ENCODE measurements at places on chromosomes 11 and 22. TPM values are rescaled to one million over a fixed set of nuclear protein-coding genes. Genes with fewer than 3 reads are reported as not detected.

The TUB gene
- 17.0 TPM for total RNA-seq

The DNAJB13 gene
- 0.65 TPM for total RNA-seq

The SLC29A2 gene
- 2.3 TPM for total RNA-seq

The SWAP70 gene
- total RNA-seq: 21.1 TPM

The MYO18B gene
- total RNA-seq: 1.1 TPM

The USP35 gene
- 23.4 TPM for total RNA-seq

The NPAS4 gene
- total RNA-seq: 0.06 TPM

The UPK3A gene
- not detected for total RNA-seq

The GAL gene
- total RNA-seq: not detected

The APOL1 gene
- total RNA-seq: 33.1 TPM

The OR4D9 gene
- not detected for total RNA-seq

GRCh38 chr11:70463478-70464255 lies 65.3 kb downstream of the CTTN start:
- H3K36me3 ChIP-seq: no peaks in the 10 kb centered on the region
- no peak for DNase-seq

DNA sequence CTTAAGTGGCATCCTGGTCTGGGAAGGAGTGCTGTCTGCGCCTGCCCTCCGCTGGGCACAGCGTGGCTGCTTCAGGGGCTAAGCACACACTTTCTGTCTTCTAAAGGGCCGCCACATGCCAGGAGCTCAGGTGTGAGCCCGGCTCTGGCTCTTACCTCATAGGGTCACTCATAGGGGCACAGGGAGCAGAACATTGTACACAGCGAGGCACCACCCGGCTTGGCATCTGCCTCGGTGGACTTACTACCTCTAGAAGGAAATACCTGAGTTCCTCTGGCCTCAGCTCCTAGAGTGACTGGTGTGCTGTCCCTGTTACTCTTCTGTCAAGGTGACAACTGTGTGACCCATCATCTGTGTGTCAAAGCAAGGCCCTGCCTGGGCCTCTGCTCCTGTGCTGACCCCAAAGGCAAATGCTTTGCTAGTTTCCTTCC lies 13.4 kb downstream of the NEAT1 start:
- H3K4me1 ChIP-seq: peaks cover 100% of the 10 kb centered on the region
- no peak overlapping the region for H3K4me3 ChIP-seq
- H3K27ac ChIP-seq: peak overlapping the region; percentile 34
- H3K36me3 ChIP-seq: peaks cover 58% of the 10 kb centered on the region
- peak; percentile 50 for DNase-seq

DNA sequence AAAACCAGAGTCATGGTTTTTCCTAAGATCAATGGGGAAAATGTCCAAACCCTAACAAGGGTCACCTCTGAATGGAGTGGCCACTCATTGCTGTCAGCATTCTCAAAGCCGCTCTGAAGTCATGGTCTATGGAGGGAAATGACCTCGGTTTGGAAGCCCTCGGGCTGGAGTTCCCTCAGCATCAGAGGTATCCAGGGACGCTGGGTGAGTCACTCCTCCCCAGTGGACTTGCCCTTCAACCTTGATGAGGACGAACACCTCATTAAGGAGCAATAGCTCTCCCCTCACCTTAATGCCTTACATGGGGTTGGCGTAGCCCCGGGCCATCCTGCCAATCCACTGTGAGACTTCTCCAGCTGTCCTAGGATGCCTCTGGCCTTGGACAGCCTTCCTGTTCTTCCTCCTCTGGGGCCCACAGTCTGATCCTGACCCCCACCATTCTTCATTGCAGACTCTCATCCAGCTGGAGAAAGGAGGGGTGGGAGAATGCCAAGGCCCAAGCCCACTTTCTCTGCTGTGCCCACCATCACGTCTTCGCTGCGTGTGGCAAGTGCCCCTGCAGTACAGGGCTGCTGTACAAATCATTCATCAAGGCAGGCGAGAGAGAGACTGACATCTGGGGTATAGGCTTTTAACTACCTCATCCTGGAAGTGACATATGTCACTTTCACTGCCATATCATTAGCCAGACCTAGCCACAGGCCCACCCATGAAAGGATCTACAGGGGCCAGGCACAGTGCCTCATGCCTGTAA lies 25.4 kb upstream of the MYH9 start:
- no peak overlapping the region for H3K4me3 ChIP-seq
- no peaks in the 10 kb centered on the region for H3K36me3 ChIP-seq
- H3K27ac ChIP-seq: peak overlapping the region; percentile 52
- no peaks in the 10 kb centered on the region for H3K27me3 ChIP-seq
- peak; percentile 60 for DNase-seq

DNA sequence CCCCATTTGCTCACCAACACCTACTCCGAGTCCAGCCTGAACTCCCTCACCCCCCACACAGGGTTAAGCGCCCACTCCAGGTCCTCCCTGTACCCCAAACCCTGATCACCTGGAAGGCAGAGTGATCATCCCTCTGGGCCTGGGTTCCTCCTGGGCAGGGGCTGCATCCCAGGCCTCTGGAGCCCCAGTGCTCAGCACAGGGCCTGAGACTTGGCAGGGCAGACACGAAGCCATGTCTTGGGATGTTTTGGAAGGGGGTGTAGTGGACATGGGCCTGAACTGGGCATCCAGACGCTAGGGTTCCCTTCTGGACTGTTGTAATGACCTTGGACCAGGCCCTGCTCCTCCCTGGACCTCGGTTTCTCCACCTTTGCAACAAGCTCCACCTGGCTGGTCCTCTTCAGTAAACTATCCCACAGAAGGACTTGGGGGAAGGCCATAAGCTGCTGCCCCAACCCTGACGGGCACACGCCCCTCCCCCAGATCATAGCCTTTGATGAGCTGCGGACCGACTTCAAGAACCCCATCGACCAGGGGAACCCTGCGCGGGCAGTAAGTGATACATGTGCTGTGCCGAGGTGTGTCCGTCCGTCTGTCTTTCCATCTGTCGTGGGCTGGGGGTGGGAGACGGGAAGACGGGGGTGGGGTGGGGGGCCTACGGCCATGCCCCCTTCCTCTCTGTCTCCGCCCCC lies 3.9 kb downstream of the CNIH2 start:
- H3K36me3 ChIP-seq: no peaks in the 10 kb centered on the region
- H3K4me1 ChIP-seq: peaks cover 19% of the 10 kb centered on the region
- DNase-seq: no peak

GRCh38 chr11:113289431-113290187 lies 24.8 kb upstream of the TTC12 start:
- no peak overlapping the region for H3K4me3 ChIP-seq
- H3K27ac ChIP-seq: no peak overlapping the region
- DNase-seq: peak; percentile 61
- H3K36me3 ChIP-seq: no peaks in the 10 kb centered on the region
- no peaks in the 10 kb centered on the region for H3K4me1 ChIP-seq

- H3K4me1 ChIP-seq: peaks cover 10% of the 10 kb centered on the region
- no peaks in the 10 kb centered on the region for H3K27me3 ChIP-seq
- no peaks in the 10 kb centered on the region for H3K36me3 ChIP-seq
- H3K27ac ChIP-seq: peak overlapping the region; percentile 66
- DNase-seq: no peak
Observed at GRCh38 chr11:30585892-30586250, 282 bp downstream of the MPPED2 start.

DNA sequence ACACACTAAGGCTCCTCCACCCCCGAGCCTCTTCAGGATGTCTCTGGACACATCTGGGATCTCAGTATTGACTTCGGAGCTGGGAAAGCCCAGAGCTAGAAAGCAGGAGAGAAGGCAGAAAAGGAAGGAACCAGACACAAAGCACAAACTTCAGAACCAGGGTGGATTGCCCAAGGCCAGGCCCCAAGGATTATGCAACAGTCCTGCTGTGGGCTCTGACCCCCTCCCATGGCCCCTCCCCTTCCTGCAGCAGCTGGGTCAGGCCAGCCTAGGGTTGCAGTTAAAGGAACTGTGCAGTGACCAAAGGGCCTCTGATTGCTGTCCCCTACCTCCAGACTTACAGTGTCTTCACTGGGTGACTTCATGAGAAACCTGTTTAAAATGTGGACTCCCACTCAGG lies 5.3 kb downstream of the KCNE3 start:
- peak; percentile 79 for DNase-seq
- peaks cover 11% of the 10 kb centered on the region for H3K4me1 ChIP-seq
- no peaks in the 10 kb centered on the region for H3K36me3 ChIP-seq

- H3K4me3 ChIP-seq: no peak overlapping the region
- no peak overlapping the region for H3K27ac ChIP-seq
- no peak for DNase-seq
- H3K36me3 ChIP-seq: no peaks in the 10 kb centered on the region
Observed at GRCh38 chr22:32652645-32653270, 148.7 kb upstream of the TIMP3 start.

GRCh38 chr11:132032555-132032954 lies 662.1 kb downstream of the NTM start:
- H3K27ac ChIP-seq: no peak overlapping the region
- no peak overlapping the region for H3K4me3 ChIP-seq
- H3K27me3 ChIP-seq: no peaks in the 10 kb centered on the region
- no peaks in the 10 kb centered on the region for H3K4me1 ChIP-seq
- no peaks in the 10 kb centered on the region for H3K36me3 ChIP-seq

- H3K4me3 ChIP-seq: no peak overlapping the region
- peaks cover 21% of the 10 kb centered on the region for H3K4me1 ChIP-seq
- peaks cover 23% of the 10 kb centered on the region for H3K36me3 ChIP-seq
- no peaks in the 10 kb centered on the region for H3K27me3 ChIP-seq
- DNase-seq: no peak
Observed at GRCh38 chr22:38220653-38221386, 19.0 kb downstream of the MAFF start.

DNA sequence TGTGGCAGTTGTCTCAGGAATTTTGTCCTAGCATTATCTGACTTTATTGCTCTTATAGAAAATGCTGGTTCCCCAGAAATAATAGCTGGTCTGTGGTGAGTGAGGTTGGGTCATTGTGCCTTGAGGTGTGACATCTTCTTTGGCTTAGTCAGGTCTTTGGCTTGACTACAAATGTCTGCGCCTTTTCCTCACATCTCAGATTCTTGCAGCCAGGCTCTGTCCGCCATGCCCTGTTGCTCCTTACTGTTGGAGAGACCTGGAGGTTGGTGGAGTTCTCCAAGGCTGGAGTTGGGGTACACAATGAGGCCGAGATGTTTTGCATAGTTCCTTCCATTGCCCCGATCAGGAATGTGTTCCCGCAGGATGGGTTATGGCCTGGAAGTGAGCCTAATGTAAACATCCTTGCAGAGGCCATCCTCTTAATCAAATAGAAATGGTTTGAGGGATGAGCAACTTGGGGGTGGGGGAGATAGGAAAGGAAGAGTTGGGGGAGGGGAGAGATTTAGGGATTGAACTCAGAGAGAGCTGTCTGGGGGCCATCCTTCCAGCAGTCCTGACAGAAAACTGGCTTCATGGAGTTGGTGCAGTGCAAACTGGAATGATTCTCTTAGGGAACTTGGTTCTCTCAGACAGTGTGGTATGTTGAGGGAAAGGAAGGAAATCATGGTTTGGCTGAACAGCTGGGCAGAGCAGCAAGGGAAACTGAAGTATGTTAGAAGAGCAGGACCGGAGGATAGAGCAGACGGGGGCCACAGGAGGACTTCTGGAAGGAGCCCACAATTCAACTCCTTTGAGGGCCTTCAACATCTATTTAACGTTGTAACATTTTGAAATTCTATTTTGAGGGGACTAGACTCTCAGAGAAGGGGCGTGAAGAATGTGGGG lies 49.9 kb downstream of the ZBTB16 start:
- H3K4me3 ChIP-seq: no peak overlapping the region
- H3K27ac ChIP-seq: peak overlapping the region; percentile 64
- DNase-seq: no peak
- H3K36me3 ChIP-seq: no peaks in the 10 kb centered on the region
- no peaks in the 10 kb centered on the region for H3K27me3 ChIP-seq

DNA sequence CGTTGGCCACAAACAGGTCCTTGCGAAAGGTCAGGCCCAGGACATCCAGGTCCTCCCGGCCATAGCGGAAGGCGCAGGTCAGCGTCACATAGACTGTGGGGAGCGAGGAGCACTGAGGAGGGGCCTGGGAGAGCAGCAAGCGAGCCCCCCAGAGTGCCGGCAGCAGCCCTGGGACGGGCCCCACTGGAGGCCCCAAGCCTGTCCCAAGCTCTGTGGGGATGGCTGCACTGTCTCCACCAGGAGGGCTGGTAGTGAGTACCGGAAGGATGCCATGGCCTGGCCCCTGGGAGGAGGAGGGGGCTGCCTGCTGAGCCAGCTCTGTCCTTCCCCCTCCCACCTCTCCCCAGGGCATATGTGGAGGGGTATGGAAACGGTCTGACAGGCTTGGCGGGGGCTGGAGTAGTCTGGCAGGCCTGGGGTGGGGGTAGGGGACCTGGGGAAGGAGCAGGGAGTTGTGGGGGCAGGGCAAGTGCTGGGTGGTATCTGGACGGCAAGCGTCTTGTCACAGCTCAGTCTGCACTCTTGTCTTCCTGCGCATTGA lies 42.9 kb downstream of the TPBGL start:
- H3K27ac ChIP-seq: no peak overlapping the region
- H3K4me1 ChIP-seq: no peaks in the 10 kb centered on the region
- no peak for DNase-seq
- H3K36me3 ChIP-seq: peaks cover 18% of the 10 kb centered on the region
- H3K27me3 ChIP-seq: no peaks in the 10 kb centered on the region
- no peak overlapping the region for H3K4me3 ChIP-seq

DNA sequence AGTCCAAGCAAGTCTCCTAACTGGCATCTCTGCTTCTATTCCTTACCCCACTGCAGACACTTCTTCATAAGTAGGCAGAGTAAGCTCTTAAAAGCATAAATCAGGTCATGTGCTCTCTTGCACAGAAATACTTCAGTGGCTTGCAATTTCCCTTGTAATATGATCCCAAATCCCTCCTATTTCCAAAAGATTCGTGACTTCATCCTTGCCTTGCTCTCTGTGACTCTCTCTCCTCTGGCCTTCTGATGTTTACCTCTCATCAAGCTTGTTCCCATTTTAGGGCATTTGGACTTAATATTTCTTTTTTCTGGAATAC lies 37.4 kb upstream of the NCR3LG1 start:
- H3K27ac ChIP-seq: no peak overlapping the region
- H3K4me3 ChIP-seq: no peak overlapping the region
- peaks cover 26% of the 10 kb centered on the region for H3K36me3 ChIP-seq

GRCh38 chr22:50138041-50138440 lies 32.5 kb upstream of the PANX2 start:
- H3K4me1 ChIP-seq: no peaks in the 10 kb centered on the region
- no peaks in the 10 kb centered on the region for H3K36me3 ChIP-seq
- no peak for DNase-seq
- H3K27me3 ChIP-seq: no peaks in the 10 kb centered on the region
- H3K4me3 ChIP-seq: no peak overlapping the region
- H3K27ac ChIP-seq: no peak overlapping the region

DNA sequence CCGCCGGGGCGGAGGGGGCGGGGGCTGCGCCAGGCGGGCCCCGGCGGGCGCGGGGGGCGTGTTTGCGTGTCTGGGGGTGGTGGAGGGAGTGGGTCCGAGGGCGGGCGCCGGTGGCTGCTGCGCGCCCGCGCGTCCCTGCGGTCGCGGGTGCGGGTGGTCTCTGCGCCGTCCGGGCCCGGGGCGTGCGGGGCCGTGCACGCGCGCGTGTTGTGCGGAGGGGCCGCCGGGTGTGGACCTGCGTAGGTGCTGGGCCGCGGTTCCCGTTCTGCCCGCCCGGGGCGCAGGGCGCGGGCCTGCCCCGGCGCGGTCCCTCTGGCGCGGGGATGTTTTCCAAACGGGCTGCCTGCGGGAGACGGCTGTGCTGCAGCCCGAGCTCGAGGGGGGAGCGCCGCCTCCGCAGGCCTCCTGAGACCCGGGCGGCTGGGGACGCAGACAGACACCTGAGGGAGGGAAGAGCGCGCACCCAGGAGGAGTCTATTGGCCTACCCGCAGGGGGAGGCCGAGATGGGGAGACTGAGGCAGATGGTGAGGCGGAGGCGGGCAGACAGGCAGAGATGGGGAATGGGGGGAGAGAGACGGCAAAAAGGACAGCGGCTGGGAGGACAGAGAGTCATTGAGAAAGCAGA lies 442 bp downstream of the PELI3 start:
- H3K4me3 ChIP-seq: peak overlapping the region; percentile 89
- H3K36me3 ChIP-seq: peaks cover 1% of the 10 kb centered on the region
- H3K27me3 ChIP-seq: no peaks in the 10 kb centered on the region
- DNase-seq: peak; percentile 52
